LHCN-M2 (cell line): ENCODE measurements at places on chromosomes 12 and 14. TPM values are rescaled to one million over a fixed set of nuclear protein-coding genes. Genes with fewer than 3 reads are reported as not detected.

The PROX2 gene
- total RNA-seq = not detected in 2 replicates

The TAS2R8 gene
- total RNA-seq = not detected in 2 replicates

The KITLG gene
- 6.2 and 10.4 TPM in 2 replicates for total RNA-seq

The CFAP251 gene
- 2.1 and 2.2 TPM in 2 replicates for total RNA-seq

The GUCY2C gene
- not detected in 2 replicates for total RNA-seq

The FAM222A gene
- 1.2 and 1.7 TPM in 2 replicates for total RNA-seq

The ERH gene
- 147 and 159 TPM in 2 replicates for total RNA-seq

The IL22 gene
- not detected in 2 replicates for total RNA-seq

The WNT1 gene
- total RNA-seq = not detected in 2 replicates

The SMIM41 gene
- not detected in 2 replicates for total RNA-seq

The ITPK1 gene
- total RNA-seq = 27.5 and 27.7 TPM in 2 replicates

The RNASE3 gene
- total RNA-seq = not detected in 2 replicates

The SLC25A21 gene
- total RNA-seq = 0.19 and 0.57 TPM in 2 replicates

The ASCL1 gene
- total RNA-seq = not detected in 2 replicates

The TCL1A gene
- not detected in 2 replicates for total RNA-seq

The OAS2 gene
- 2.9 and 9.9 TPM in 2 replicates for total RNA-seq

The SERPINA5 gene
- total RNA-seq = 0.06 and 0.13 TPM in 2 replicates

The C12orf54 gene
- not detected in 2 replicates for total RNA-seq

The KCNH5 gene
- total RNA-seq = 0.06 TPM in 1 of 2 replicates, not detected in the other

The ADCY6 gene
- total RNA-seq = 24.7 and 25.6 TPM in 2 replicates
